Pulmonary artery endothelial cell (primary cell): ENCODE measurements at places on chromosomes 1 and 21.

- DNase-seq = no peak
These were observed 285.3 kb upstream of the C1orf105 start for GRCh38 chr1:172135076-172135672.

DNA sequence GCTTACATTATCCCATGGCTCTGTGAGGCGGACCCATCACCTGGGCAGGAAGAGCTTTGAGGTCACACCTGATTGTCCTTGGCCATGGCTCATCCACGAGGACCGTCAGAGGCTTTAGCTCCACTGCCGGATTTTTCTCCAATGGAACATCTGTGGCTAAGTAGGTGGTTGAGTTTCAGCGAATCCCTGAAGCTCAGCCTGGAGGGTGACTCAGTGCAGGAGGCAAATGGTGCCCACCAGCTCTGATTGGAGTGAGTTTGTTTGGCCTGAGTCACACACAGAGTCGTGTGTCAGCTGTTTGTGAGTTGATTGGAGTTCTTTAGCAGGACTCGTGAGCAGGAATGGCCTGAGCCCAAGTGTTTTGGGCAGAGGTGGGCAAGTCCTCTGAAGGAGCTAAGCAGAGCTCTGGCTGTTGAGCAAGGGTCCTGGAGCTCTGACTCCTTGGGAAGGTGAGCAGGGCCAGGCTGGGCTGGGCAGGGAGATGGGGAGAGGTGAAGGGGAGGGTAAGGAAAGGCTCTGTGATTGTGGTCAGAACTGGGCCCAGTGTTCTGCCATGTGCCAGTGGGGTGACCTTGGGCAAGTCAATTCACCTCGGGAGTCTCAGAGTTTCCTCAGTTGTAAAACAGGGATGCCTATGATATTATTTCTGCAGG is 2.0 kb downstream of the SLC6A17 start:
- DNase-seq = no peak

- no peak for DNase-seq
These were observed 11.5 kb downstream of the ALDH4A1 start for GRCh38 chr1:18890706-18891425.

GRCh38 chr1:228063251-228064191 is 19.0 kb upstream of the ARF1 start:
- no peak for DNase-seq

DNA sequence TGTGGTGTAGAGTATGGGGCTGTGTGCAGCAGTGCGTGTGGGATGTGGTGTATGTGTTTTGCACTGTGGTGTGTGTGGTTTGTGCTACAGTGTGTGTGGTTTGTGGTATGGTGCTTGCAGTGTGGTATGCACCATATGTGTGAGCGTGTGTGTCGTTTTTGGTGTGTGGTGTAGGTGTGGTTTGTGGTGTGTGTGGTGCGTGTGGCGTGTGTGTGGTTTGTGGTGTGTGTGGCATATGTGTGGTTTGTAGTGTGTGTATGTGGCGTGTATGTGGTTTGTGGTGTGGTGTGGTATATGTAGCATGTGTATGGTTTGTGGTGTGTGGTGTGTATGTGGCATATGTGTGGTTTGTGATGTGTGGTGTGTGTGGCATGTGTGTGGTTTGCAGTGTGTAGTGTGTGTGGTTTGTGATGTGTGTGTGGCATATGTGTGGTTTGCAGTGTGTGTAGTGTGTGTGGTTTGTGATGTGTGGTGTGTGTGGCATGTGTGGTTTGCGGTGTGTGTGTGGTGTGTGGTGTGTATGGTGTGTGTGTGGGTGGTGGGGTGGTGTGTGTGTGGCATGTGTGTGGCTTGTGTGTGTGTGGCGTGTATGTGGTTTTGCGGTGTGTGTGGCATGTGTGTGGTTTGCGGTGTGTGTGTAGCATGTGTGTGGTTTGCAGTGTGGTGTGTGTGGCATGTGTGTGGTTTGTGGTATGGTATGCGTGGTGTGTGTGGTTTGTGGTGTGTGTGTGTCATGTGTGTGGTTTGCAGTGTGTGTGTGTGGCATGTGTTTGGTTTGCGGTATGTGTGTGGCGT is 53.5 kb upstream of the TRAPPC10 start:
- no peak for DNase-seq

DNA sequence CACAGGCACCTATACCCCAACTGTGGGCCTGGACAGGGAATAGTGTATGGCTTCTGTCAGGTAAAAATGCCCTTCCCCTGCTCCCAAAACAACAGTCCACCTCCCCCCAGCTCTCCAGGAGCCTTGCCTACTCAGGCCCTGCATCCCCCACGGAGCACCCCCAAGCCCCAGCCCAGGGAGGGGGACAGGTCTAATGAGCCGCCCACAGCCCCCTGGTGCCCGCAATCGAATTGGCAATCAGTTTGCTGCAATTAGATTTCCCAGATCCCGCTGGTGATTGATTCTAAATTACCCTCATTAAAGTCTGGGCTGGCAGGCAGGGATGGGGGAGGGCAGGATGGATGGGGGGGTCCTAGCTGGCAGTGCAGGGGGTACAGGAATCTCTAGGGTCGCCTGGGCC is 8.1 kb downstream of the SDC3 start:
- no peak for DNase-seq

DNA sequence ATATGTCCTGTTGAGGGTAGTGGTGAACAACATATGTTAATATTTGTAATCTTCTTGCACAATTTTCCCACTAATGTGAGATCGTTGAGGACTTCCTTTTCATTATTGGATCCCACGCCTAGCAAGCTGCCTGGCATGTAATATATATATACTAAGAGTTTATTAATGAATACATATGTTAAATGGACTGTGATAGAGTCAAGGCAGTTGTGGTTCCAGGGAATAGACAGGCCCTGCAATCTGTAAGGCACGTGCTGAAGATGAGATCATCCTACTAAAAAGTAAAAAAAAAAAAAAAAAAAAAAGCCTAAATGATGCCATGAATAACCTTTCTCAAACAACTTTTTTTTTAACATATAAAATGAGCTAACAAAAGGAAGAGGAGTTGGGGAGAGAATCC is 28.9 kb downstream of the PLPPR5 start:
- DNase-seq = no peak

- DNase-seq = no peak
These were observed 41.5 kb upstream of the SRSF10 start for GRCh38 chr1:24021403-24022266.

DNA sequence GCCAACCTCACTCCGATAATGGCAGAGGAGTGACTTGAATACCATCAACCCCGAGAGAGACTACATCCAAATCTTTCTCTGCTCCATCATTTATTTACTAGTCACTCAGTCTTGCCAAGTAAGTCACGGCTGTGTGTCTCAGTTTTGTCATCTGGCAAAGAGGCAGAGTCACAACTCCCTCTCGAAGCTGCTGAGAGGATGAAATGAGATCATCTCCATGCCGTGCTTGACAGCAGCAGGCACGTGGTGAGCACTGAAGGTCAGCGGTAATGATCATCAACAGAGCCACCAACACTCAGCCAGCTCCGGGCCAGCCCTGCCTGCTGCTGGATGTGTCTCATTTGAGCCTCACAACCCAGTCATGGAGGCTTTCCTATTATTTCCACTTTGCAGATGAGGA is 19.9 kb downstream of the ALDH4A1 start:
- no peak for DNase-seq

DNA sequence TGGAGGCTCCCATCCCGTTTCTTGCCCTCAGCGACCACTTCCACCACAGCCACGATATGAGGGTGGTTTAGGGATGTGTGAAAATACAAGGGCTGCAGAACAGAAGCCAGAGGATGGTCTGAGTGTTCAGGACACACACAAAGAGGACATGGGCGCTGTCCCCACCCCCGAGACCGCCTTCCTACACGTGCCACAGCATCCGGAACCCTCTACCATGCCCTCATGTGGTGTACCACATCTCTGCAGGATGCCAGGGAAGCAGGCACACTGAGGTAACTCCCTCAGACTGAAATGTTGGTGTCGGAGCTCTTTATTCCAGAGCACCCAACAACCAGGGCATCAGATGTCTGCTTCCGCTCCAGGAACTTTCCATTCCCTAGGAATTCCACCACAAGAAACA is 23.1 kb downstream of the NPHP4 start:
- no peak for DNase-seq
